Putamen (tissue), 1 donor: ENCODE measurements at places on chromosomes 12 and 14.

DNA sequence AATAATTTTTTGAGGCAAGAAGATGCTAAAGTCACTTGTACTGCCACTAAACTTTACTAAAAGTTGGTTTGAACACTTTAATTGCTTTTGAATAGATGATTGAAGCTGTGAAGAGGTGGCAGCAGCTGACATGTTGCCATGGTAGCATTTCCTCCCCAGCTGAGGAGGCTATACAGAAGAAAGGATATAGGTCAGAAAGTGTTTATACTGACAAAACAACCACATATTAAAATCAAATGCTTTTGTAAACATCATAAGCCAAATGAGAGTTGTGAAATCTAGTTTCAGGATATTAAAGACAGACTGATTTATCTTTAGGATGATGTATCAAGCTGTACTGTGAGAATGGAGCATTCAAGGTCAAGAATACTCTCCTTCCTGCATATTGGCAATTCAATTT lies 41.7 kb downstream of the TSPAN19 start:
- DNase-seq, result no peak

- DNase-seq, result no peak
Measured at GRCh38 chr14:89773151-89773550, 181.4 kb downstream of the EFCAB11 start.

DNA sequence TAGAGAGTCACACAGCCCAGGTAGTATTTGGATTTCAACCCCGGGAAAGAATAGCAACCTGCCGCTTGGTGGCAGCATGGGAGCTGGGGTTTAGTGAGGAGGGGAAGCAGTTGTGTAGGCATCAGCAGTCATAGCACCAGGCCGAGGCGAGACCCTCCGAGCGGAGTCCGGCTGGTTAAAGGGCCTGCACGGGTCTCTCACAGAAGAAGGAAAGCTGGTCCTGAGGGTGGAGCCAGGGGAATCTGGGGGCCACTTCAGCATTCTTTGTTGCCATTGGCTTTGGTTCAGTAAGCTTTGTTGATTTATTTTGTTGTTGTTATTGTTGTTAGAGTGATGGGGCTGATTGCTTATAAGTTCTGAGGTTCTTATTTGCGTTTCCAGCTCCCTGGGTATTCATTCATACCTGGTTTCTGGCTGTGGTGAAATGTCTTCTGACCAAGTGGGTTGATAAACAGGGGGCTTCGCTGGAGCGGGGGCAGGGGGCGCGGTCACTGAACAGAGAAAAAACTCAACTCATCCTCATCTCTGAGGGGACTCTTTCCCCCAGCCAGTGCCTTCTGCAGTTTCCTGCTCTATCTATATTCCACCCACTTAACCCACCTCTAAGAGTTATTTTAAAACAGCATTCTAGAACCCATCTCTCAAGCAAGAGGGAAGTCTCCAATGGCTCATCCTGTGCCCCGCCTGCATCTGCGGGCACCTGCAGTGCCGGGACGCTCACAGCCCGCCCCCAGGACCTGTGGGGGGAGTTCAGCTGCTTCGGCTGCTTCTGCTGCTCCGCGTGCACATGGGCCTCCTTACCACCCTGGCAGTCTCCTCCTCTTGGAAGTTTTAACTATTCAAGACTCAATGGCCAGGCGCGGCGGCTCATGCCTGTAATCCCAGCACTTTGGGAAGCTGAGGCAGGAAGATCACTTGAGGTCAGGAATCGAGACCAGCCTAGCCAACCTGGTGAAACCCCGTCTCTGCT lies 11.6 kb downstream of the CKB start:
- peak; percentile 72 for DNase-seq

DNA sequence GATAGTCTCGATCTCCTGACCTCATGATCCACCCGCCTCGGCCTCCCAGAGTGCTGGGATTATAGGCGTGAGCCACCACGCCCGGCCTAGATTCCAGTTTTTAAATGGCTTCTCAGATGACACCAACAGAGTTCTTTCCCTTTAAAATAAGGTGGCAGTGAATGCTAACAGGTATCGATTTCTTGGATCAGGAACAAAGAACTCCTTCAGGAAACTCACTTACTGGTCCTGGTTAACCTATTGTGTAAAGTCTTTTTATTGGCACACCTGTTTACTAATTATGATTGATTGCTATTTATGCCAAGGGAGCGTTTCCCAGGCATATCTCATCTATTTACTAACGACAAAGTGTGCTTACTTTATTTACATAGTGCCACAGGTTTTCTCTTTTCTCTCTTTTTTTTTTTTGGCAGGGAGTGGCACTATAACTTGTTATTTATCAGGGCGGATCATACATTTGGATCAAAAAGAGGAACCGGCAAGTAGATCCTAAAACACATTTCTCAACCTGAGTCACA lies 89.7 kb downstream of the GLT1D1 start:
- no peak for DNase-seq

GRCh38 chr12:14825256-14825655 lies 11.3 kb upstream of the SMCO3 start:
- DNase-seq, result no peak

- DNase-seq, result no peak
Measured at GRCh38 chr12:52846356-52846970, 2.3 kb downstream of the KRT78 start.

DNA sequence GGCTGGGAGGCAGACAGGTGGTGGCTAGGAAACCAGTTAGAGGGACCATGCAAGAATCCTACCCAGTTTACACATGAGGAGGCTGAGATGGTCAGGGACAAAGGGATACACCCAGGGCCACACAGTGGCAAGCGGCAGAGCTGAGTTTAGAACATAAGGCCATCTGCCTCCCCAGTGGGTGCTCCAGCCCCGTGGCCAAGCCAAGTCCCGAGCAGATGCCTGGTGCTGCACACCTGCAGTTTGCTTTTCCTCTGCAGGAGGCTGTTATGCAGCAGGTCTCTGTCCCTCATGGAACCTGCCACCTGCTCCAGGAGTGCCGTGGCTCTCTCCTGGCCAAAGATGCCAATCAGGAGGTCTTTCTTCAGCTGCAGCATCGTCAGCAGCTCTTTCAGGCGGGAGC lies 70.8 kb downstream of the SYNE3 start:
- DNase-seq, result no peak

GRCh38 chr12:46686267-46686942 lies 139.4 kb downstream of the SLC38A4 start:
- no peak for DNase-seq

GRCh38 chr14:62462988-62463387 lies 582.3 kb downstream of the KCNH5 start:
- DNase-seq, result no peak

- DNase-seq, result no peak
Measured at GRCh38 chr14:90743425-90743824, 72.8 kb downstream of the TTC7B start.

- DNase-seq, result no peak
Measured at GRCh38 chr14:52974406-52974805, 23.6 kb upstream of the FERMT2 start.

- no peak for DNase-seq
Measured at GRCh38 chr14:72104011-72104613, 171.9 kb downstream of the RGS6 start.

- no peak for DNase-seq
Measured at GRCh38 chr12:31011336-31011735, 62.3 kb upstream of the DDX11 start.

- no peak for DNase-seq
Measured at GRCh38 chr12:53973236-53974042, 513 bp downstream of the HOXC11 start.

DNA sequence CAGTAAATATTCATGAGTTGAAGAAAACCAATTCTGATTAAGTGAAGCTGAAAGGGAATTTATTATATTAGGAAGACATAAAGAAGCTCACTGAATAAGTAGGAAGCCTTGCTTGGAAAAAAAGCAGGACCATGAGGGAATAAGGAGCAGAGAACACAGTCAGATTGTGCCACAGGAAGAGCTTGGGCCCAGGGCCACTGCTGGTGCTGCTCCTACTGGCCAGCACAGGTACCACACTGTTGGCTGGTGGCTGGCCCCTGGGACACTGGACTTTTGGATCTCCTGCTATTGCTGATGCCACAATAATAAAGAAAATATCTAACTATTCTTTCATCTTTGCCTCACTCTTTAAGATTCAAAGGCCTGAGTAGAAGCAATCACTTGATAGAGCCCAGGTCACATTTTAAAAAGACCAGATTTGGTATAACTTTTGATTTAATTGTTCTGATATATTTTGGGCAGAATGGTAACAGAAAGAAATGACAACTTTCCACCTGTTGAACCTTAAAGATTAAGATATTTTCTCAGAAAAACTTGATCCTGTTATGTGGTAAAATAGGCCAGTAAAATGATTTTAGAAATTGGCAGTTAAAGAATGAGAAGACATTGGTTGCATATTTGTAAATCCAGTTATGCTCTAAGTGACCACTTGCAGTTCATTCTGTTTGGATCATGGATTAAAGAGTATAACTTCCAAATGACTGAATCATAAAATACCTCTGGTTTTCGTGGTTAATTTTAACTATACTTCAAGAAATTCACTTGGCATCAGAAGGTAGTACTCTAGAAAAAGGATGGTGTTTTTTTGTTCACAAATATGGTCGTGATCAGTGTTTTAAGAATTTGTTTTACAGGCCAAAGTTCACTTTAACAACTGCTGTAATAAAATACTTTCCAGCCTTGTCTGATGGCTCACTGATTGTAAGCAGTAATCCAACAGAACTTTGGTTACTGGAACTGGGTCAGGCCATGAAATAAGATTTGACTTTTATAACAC lies 68.3 kb downstream of the DERA start:
- no peak for DNase-seq

DNA sequence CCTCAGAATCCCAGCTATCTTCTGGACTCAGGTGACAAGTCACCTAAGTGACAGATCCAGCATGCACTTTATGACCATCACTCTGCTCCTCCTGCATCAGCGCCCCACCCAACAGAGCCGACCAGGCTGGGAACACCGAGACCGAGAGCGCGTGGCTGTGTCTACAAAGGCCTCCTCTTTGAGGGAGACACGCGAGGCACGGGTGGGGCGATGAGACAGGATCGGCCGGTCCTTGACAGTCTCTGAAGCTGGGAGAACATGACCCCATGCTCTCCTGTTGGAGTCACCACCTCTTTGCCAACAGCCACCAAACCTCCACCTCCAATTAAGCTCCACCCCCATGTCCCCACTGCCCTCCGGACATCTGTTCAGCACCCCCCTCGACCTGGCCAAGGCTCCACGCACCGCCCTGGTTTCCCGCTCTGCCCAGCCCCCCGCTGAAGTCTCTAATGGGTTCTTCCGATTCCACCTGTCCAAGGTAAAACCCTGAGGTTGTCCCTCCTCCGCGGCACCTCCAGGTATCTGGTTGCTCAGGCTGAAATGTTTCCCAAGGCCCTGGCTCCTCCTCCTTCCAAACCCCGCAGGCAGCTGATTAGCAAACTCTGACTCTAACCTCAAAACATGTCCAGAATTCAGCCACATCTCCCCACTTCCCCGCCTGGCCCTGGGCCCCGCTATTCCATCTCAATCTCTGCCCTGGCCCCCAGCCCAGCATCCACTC lies 31.5 kb downstream of the HSP90AA1 start:
- no peak for DNase-seq

GRCh38 chr12:111406474-111407376 lies 1.0 kb downstream of the SH2B3 start:
- no peak for DNase-seq

DNA sequence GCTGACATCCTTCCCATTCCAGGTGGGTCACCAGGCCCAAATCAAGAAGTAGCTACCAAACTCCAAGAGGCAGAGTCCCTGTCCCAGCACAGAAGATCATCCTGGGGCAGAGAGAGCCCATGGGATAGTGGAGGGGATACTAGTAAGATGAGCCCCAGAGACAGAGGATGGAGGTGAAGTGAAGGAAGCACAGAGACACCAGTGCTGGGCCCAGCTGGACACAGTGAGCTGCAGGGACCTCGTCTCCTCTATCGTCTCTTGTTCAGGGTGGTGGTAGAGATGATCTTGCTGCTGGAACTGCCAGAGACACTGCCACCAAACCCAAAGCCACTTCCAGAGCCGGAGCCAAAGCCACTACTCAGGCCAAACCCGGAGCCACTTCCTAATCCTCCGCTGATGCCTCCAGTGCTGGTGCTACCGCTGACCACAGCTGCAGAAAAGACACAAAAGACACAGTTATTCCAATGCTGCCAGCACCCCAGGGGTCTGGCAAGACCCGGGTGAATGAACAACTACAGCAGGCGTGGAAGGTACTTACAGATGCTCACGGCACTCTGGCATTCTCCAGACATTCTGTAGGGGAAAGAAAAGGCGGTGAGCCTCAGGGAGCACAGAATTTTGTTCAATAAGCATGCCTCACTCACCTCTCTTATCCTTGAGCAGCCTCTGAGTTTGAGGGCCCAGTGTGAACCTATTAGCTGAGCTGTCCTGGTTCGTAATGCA lies 6.9 kb downstream of the KRT4 start:
- DNase-seq, result no peak

- no peak for DNase-seq
Measured at GRCh38 chr14:96478119-96478518, 24.1 kb upstream of the PAPOLA start.

DNA sequence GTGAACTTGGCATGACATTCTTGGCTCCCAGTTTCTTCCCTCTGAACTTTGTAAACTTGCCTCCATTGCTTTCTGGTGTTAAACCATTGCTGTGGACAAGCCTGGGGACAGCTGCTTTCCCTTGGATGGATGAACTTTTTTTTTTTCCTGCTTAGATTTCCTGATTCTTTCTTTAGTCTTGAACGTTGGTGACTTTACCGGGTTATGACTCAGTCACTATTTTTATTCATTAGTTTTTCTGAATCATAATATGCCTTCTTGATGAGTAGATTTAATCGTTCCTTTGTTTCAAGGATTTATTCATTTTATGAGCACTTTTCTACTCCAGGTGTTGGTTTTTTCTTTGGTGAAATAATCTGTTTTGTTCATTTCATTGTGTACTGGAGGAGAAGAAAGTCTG lies 155.0 kb upstream of the RTL1 start:
- no peak for DNase-seq

DNA sequence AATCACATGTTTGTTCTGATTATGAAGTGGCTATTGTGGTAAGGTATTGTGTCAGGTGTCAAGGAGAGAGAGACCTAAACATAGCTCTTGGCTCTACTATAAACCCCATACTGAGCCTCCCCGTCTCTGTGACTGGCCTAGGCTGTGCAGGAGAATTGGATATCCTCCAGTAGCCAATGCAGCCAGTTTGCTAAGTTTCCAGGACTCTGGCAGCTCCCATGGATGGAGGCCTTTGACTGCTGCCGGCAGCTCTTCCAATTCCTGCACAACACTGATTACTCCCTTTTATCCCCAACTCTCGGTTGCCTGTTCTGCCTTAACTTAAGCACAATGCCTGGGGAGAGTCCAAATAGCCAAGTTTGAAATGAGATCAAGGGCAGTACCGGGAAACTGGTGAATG lies 59.3 kb downstream of the ABCC9 start:
- DNase-seq, result peak; percentile 49

DNA sequence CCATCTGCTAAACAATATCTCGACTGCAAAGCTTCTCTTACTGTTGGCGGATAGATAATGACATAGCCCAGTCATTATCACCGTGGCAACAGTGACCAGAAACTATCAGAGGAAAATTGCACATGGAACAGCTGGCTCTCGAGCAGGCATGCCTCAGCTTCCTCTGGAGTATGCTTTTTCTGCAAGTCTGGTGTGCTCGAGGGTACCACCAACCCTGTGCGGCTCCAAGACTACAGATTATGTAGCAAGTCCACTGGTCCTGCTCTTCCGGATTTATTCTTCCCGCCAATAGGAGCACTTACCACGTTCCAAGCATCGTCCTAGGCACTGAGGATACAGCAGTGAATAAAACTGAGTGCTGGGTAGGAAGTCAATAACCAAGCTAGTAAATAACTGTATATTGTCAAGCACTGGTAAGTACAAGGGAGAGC lies 1.4 kb upstream of the GLRX5 start:
- DNase-seq, result no peak

- no peak for DNase-seq
Measured at GRCh38 chr14:53044486-53044885, 93.6 kb upstream of the FERMT2 start.
